ENCODE measurements at places on chromosomes 2 and 18. TPM values are rescaled to one million over a fixed set of nuclear protein-coding genes. Genes with fewer than 3 reads are reported as not detected.

The ANKRD39 gene
- total RNA-seq, result 5.9 TPM

The REG1B gene
- not detected for total RNA-seq

DNA sequence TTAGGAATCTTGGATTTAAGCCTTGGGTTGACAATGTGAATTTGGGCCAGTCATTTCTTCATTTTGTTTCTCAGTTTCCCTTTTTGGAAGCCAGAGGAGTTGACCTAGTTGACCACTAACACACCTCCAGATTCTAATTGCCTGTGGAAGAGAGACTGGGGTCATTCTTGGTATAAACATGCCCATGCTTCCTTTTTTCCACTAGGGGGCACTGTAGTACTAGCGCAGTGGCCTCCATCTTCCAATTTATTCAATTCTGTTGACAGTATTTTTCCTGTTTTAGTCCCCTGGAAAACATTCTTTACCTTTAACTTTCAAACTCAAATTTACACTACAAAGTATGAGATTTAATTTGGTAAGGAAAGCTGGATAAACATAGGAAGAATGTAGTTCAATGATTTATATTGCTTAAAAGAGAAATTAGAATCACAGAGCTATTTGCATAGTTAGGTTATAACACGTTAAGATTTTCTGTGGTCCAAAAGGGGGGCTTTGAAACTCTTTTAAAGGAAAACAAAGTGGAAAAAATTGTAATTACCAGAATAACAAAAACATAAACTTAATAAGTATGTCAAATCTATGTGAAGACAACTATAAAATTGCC, 57.5 kb upstream of the AGPS start:
- peaks cover 12% of the 10 kb centered on the region for H3K4me1 ChIP-seq
- H3K27ac ChIP-seq, result no peak overlapping the region
- H3K36me3 ChIP-seq, result no peaks in the 10 kb centered on the region
- H3K4me3 ChIP-seq, result no peak overlapping the region
- H3K27me3 ChIP-seq, result no peaks in the 10 kb centered on the region

DNA sequence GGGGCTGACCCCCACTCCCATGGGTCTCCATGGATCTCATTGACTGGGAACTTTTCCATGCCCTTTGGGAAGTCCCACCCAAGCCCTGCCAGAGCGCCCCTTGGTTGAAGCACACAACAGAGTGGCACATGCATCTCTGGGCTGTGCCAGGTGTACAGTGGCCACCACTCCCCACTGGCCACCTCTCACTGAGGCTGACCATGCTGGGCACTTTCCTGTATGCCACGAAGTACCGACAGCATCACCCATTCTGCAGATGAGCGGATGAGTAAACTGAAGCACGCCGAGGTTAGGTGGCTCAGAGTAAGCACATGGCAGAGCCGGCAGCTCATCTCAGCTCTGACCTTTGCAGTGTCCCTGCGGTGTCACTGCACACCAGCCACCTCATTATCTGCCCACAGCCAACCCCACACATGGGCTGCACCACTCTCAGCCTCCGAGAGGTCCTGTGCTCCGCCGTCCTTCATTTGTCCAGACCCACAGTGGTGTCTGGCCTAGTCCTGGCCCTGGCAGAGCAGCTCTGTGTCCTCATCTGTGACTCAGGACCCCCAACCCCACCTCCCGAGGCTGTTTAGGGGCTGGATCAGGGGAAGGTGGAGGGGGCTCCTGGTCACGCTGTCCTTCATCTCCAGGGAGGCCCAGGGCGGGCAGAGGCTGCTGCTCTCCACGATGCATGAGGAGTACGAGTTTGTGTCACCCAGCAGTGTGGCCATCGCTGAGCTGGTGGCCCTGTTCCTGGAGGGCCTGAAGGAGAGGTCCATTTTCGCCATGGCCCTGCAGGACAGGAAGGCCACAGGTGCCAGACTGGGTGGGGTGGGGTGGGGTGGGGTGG, 18.0 kb upstream of the GPR17 start:
- DNase-seq, result peak; percentile 84
- no peak overlapping the region for H3K4me3 ChIP-seq
- no peak overlapping the region for H3K27ac ChIP-seq
- no peaks in the 10 kb centered on the region for H3K27me3 ChIP-seq
- peaks cover 5% of the 10 kb centered on the region for H3K4me1 ChIP-seq

DNA sequence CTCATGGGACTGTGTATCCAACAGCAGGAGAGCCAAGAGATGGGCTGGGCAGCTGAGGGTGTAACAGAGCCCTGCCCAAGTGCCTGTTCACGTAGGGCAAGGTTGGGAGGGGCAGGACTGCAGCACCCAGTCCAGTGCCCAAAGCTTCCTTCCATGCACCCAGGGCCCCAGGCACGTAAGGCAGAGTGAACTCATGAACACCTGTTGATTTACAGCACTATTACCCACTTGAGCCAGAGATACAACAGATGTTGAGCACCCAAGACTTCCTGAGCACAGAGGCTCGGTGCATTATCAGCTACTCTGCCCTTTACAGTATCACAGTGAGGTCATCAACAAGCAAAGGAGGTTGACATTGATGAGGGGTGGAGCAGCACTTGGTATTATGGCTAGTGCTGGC, 50.2 kb upstream of the FHL2 start:
- no peak overlapping the region for H3K27ac ChIP-seq
- no peak overlapping the region for H3K4me3 ChIP-seq
- H3K4me1 ChIP-seq, result peaks cover 17% of the 10 kb centered on the region
- no peaks in the 10 kb centered on the region for H3K36me3 ChIP-seq
- DNase-seq, result no peak

GRCh38 chr2:108459441-108459840, 10.4 kb downstream of the GCC2 start:
- DNase-seq, result no peak
- H3K27ac ChIP-seq, result no peak overlapping the region
- H3K4me1 ChIP-seq, result no peaks in the 10 kb centered on the region
- H3K36me3 ChIP-seq, result peaks cover 34% of the 10 kb centered on the region
